ENCODE measurements at places on chromosomes 7 and 10.

DNA sequence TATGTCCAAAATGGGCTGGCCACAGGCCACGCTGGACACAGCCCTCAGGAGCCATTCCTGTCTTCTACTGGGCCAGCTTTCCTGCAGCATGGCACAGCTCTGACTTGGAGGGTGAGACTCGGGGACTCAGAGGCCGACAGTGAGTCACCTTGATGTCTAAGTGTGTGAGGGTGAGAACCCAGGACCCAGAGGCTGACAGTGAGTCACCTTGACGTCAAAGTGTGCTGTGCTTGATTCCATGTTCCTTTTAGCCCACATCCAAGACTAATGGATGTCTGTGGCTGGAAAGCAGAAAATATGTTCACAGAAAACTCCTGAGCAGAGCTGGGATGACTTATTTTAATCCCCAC lies 6.0 kb upstream of the FAM170B start:
- no peak for DNase-seq

- DNase-seq, result no peak
Observed at GRCh38 chr7:158616050-158616449, 28.4 kb upstream of the PTPRN2 start.

DNA sequence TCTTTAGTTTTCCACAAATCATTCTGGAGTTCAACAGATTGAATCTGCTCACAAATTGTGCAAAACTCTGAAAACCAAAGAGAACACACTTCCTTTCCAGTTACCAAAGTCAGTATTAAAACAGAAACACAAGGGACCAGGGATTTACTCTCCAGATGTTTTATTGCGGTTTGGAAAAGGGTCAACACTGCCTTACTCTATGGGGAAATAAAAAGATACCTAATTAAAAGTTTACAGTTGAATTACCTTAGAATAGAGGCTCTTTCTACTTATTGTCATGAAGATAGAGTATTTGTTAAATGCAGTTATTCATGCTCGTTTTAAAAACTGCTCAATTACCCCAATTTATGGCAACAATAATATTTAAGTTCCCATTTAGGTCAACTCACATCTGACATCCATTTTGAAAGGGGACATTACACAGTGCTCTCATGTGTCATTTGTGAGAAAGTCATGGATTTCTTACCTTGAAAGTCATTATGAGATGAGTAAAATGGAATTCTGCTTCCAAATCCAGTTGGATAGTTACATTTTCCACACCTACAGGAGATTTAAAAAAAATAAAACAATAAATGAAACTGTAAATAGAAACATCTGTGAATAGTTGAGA lies 8.4 kb downstream of the LAMB1 start:
- DNase-seq, result no peak

GRCh38 chr7:3951316-3952055 lies 650.4 kb downstream of the SDK1 start:
- no peak for DNase-seq

DNA sequence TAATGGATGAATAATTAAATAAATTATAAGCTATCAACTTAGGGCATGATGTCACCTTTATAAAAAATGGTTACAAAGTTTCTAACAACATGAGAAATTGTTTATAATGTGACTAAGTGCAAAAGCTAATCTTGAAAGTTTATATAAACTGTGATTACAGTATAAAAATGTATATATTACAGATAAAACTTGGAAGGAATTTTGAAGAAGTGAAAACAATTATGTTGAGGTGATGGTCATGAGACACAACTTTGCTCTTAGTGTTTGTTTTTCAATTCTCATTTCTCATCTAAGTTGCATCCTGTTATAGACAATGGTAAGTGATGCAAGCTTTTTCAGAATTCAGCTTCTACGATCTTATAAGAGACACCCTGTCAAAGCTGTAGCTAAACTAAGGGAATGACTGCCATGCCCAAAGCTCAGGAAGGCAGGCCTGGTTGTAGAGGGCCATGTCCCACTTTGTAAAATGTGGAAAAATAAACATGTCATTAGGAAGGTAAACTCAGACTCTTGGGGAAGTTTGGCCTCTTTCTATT lies 23.9 kb downstream of the MACC1 start:
- DNase-seq, result no peak

- DNase-seq, result no peak
Observed at GRCh38 chr7:157122800-157123495, 15.8 kb upstream of the UBE3C start.
